Suppressor macrophage (primary cell): ENCODE measurements at places on chromosomes 13 and 19.

GRCh38 chr13:102978168-102978567, 88.0 kb downstream of the SLC10A2 start:
- no peak for DNase-seq

- DNase-seq, result peak; percentile 26
Observed at GRCh38 chr19:48135411-48135810, 24.8 kb upstream of the PLA2G4C start.

DNA sequence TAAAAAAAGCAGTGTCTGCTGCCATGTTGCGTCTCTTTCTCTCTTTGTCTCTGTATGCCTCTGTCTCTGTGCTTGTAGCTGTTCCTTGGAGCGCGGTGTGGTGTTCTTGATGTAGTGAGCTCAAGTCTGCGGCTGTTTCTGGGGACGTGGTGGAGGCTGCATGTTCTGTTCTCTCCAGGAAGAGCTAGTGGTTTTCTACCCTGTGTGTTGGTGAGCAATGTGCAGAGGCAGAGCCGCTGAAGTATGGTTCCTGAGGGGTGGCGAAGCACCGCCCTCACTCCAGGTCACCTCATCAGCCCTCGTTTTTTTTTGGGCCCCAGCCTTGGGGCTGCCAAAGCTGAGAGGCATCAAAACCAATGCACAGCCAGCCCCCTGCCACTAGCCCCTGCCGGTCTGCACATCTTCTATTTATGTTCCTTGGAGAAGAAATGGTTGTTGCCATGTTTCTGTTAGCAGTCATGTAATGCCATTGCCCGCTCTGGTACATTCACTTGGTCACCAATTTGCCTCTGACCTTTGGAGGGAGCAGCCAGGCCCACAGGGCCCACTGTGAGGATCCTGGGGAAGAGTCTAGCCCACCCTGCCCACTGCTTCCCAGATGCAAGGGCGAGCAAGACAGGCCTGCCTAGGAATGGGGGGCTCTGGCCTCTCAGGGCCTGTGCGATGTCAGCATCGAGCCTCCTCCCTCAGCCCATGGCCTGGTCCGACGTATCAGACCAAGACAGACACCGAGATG, 7.2 kb downstream of the HNRNPL start:
- no peak for DNase-seq

DNA sequence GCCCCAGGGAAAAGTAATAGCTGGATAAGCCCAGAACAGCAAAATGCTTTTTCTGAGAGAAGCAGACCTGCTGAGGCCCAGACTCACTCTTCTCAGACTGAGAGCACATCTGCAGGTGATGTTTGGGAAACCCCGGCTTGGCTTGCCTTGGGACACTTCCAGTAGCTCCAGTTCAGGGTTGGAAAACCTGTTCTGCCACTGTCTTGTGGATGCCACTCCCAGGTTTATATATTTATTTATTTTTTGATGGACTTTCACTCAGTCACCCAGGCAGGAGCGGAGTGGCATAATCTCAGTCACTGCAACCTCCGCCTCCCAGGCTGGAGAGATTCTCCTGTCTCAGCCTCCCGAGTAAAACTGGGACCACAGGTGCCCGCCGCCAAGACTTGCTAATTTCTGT, 8.0 kb upstream of the SMARCA4 start:
- no peak for DNase-seq

DNA sequence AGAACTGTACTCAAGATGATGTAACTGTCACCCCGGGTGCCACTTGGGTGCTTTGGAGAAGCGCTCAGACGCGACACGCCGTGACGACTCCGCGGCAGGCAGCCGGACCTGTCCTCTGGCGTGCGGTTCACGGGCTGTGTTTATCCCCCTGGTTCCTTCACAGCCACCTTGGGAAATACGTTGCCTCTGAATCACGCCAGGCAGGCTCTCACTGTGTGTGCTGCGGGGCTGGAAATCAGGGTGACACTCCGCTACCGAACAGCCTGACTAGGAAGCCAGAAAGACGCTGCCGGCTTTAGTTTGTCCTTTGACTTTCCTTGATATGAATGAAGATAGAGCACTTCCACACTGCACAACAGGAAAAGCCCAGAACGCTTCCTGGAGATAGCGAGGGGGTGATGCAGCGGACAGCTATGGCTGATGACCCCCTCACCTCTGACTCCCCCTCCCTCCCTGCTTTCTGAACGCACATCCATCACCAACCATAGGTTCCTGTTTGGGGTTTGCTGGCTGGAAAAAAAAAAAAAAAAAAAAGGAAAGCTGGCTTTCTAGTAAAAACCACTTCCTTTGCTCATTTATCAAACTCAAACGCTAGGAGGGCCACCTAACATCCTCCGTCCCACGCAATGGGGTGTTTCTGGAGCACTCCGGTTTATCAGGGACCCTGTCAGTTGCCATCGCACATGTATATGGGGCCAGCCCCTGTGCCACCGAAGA, 3.7 kb upstream of the GP6 start:
- peak; percentile 32 for DNase-seq

DNA sequence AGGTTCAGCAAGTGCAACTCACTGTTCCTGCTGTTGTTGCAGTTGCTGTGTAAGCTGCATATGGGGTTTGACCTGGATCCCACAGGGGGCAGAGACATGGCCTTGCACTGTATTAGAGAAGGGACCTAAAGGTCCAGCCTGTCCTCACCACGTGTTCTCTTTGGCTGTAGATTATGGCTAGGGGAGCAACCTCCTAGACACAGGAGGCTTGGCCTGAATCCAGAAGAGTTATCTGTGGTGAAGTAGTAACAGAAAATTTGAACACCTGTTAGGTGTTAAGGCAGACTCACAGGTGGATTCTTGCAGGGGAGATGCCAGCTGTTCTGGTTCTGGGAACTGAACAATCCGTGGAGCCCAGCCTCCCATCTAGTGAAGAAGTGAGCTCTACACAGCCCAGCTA, 3.4 kb upstream of the CYP4F11 start:
- DNase-seq, result no peak

- DNase-seq, result peak; percentile 54
Observed at GRCh38 chr13:50106559-50106958, 91.3 kb downstream of the KCNRG start.

DNA sequence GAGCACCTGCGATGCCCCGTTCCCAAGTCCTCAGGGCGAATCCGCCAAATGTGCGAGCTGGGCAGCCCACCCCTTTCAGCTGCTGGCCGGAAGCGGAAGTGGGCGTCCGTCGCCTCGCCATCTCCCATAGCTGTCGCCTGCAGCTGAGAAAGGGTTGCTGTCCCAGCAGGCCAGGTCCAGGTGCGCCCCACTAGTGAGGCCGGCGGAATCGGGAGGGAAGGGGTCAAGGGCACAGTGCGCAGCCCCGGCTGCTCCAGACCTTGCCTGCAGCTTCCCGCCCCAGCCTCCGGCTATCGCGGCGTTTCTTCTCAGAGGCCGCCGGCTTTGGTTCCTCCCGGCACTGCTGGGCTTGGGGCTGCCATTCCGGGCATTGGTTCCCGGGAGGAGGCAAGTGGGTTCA, at the start of gene ZNF177:
TSS of gene ZNF177 (plus strand) at position 109 of the 400 bp plus-strand sequence. CDS start 15,299 bp downstream, outside the sequence.
- DNase-seq, result no peak

DNA sequence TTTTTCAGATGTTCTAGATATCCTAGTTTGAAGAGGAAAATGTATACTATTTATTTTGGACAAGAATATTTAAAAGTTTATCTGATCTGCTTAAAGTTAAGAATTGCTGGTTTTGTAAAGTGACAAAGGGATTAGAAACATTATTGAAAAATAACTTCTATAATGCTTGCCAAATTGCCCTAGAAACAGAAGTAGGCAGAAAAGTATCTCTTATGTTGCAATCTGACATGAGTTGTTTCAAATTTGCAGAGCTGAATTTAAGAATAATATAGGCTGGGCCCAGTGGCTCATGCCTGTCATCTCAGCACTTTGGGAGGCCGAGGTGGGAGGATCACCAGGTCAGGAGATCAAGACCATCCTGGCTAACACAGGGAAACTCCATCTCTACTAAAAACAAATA, 777.1 kb downstream of the LIG4 start:
- no peak for DNase-seq

DNA sequence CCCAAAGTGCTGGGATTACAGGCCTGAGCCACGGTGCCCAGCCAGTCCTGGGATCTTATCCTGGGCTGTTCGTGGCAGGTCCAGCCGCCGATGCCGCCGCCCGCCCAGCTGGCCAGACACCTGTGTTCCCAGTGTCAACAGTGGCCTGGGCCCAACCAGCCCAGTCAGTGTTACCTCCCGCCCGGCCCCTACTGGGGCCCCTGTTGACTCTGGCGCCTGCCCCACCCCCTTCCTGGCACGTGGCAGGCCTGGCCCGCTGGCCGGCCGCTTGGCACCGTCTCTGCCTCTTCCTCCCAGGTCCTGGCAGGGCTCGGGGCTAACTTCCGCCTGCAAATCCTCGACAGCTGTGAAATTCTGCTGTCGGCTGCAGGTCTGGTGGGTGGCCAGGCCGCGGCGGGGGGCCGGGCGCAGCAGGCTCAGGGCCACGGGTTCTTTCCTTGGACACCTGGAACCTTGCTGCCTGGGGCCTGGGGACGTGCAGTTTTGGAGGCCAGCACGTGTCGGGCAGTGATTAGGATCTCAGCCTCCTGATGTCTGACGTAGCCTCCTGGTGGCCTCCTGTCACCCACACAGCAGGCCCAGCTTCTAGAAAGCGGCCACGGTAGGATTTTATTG, 9.1 kb downstream of the ARID3A start:
- peak; percentile 93 for DNase-seq

- no peak for DNase-seq
Observed at GRCh38 chr13:107832500-107833100, 382.7 kb downstream of the LIG4 start.

DNA sequence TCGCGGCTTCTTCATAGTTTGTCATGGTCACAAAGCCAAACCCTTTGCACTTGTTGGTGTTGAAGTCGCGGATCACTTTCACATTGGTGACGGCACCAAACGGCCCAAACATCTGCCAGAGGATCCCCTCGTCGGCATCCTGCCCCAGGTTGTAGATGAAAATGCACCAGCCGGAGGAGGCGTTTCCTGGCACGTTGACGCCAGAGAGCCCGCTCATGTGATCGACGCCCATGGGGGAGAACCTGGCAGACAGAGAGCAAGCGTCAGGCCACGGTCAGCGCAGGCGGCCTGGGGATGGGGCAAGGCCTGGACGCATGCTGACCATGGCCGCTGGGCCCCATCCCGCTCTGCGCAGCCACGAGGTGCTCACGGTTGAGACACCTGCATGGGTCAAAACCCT, 20.1 kb upstream of the TIMM44 start:
- DNase-seq, result no peak

DNA sequence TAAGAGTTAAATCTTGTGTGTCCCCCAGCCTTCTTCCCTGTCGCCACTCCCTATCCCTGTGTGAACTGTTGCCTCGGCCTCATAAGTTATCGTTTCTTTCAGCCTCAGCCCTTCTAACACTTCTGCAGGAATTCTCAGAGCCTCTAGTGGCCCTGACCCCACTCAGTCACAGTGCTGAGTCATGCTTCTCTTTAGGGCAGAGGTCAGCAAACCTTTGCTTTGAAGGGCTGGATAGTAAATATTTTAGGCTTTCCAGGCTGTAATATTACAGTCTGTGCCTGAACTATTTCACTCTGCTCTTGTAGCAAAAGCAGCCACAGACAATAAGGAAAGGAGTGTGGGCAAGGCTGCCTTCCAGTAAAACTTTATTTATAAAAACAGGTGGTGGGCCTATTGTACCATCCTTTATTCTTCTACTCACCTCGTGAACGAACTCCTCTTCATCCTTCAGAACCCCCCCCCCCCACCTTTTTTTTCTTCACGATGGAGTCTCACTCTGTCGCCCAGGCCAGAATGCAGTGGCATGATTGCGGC, 22.1 kb downstream of the MYO9B start:
- peak; percentile 81 for DNase-seq

- peak; percentile 84 for DNase-seq
Observed at GRCh38 chr13:28527629-28528028, 32.7 kb upstream of the FLT1 start.

DNA sequence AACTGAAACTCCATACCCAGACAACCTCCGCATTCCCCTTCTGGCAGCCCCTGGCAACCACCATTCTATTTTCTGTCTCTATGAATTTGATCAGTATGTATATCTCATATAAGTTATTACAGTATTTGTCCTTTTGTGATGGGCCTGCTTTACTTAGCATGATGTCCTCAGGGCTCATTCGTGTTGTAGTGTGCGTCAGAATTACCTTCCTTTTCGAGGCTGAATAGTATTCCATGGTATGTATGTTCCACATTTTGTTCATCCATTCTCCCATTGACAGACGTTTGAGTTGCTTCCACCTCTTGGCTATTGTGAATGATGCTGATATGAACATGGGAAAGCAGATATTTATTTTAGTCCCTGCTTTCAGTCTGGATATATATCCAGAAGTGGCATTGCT, 5.0 kb downstream of the PLEKHF1 start:
- DNase-seq, result no peak

DNA sequence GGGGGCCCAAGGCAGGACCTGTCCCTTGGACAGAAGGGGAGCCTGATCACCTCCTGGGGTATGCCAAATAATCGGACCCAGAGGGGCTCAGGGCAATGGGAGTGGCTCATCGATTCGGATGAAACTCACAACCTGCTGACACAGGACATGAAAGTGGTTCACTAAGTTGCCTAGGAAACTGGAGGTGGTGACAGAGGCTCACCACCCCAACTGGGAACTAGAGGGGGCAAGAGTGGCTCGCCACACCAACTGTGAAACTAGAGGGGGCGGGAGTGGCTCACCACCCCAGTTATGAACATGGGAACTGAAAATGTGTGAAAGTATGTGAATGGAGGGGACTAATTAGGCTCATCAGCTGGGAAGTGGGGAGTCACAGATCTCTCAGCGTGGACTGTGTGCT, 46.3 kb upstream of the ZNF737 start:
- DNase-seq, result no peak

DNA sequence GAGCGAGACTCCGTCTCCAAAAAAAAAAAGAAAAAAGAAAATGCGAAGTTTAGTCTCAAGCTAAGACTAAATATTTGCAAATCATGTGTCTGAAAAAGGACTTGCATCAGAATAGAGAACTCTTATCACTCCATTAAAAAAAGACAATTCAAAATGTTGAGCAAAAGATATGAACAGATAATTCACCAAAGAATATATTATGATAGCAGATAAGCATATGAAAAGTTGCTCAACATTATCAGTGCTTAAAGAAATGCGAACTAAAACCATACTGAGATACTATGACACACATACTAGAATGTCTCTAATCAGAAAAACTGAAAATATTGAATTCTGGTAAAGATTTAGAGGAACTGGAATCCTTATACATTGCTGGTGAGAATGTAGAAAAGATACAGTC, 38.7 kb upstream of the SACS start:
- DNase-seq, result no peak

- DNase-seq, result no peak
Observed at GRCh38 chr13:105929505-105929904, 606.0 kb downstream of the EFNB2 start.

DNA sequence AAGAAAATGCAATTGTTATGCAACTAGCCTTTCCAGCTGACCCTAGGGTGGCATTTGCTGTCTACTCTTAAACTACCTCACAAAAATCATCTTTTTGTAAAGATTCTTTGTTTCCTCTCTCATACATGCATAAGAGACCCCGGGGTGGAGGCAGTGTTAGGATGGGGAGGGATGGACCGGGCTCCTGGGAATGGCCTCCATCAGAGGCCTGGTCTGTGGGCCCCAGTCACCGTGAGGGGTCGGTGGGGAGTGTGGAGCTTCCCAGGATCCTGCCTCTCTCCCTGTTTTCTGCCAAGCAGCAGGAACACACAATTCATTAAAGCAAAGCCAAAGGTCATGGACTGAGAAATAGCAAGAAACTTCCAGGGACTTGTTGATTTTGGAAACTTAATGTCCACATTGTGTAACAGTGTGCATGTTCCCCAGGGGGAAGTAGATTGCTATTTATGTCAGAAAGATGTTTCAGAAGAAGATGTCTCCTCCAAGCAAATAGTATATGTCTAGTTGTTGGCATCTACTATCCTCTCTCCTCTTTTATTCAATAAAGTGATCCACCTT, 241.4 kb downstream of the ENOX1 start:
- DNase-seq, result no peak

GRCh38 chr19:30065680-30066606, 123.9 kb downstream of the URI1 start:
- DNase-seq, result no peak
